ENCODE measurements at places on chromosomes 2 and 18.

GRCh38 chr18:48973731-48974130 lies 23.0 kb upstream of the SMAD7 start:
- DNase-seq = no peak

- no peak for DNase-seq
Measured at GRCh38 chr18:55475916-55476315, 112.1 kb downstream of the TCF4 start.

GRCh38 chr2:85449214-85449588 lies 30.7 kb downstream of the SH2D6 start:
- no peak for DNase-seq

DNA sequence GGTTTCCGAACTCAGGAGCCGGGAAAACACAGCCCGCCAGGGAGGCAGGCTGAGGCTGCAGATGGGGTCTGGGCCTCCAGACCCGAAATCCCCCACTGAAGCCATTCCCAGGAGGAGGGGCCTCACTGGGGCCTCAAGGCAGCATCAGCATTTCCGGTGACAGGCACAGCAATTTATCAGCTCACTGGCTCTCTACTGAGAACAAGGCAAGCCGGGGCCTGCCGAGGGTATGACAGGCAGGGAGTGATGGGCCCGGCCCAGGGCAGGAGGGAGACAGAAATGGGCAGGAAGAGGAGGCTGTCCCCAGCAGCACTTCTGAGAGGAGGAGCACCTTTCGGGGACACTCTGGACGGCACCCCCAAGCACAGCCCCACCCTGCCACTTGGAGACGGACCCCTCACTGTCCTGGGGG lies 12.5 kb downstream of the SDC1 start:
- no peak for DNase-seq

- no peak for DNase-seq
Measured at GRCh38 chr2:133194777-133195335, 373.4 kb downstream of the NCKAP5 start.

- no peak for DNase-seq
Measured at GRCh38 chr2:128492966-128493811, 174.5 kb upstream of the HS6ST1 start.

DNA sequence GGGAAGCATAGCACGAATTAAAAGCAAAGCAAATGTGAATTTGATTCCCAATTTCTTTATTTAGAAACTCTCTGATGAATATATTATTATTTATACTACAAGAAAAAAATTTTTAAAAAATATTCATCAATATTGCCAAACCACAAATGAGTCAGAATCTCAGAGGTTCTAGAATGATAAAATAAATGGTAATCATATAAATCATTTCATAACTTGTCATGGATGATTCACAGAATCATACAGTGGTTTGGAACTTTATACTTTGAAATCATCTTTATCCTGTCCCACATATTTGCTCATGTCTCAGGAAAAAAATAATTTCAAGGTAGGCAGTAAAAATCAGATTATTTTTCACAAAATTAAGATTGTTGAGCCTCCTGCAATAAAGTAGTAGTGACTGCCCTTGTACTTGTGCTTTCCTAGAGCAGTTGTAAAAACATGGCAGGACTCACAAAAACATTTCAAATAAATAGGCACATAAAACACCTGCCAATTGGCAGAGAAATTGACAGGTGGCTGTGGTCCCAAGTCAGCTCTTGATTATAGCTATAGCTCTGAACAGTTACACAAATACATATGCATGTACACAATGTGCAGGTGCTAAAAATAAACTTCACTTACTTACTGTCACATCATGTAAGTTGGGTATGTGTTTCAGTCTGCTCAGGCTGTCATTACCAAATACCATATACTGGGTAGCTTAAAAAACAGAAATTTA lies 273.9 kb upstream of the SESTD1 start:
- no peak for DNase-seq

- DNase-seq = no peak
Measured at GRCh38 chr2:235709124-235709813, 215.4 kb downstream of the AGAP1 start.

- DNase-seq = no peak
Measured at GRCh38 chr2:137202318-137202717, 437.0 kb downstream of the THSD7B start.

DNA sequence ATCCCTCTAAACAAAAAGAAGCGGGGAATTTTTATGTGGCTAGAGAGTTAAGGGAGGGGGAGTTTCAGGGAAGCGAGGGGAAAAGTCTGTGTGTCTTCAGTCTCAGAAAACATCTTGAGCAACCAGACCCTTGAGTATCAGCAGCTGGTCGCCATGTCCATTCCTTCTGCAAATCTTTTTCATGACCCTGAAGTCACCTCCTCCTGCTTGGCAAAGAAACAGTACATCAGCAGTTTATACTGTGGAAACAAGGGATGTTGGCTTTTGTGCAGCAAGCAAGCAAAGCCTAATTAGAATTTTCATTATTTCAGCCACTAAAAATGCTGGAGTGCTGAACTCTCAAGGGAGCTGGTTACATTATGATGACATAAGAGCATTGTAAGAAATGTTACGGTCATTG lies 187.4 kb upstream of the SLC8A1 start:
- no peak for DNase-seq
